ENCODE measurements at places on chromosomes 11 and 22. TPM values are rescaled to one million over a fixed set of nuclear protein-coding genes. Genes with fewer than 3 reads are reported as not detected.

The INS gene
- total RNA-seq: 68.7 TPM

The KCTD17 gene
- total RNA-seq: 37.3 TPM

The LIMK2 gene
- 44.7 TPM for total RNA-seq

The OR51I1 gene
- total RNA-seq: not detected

The WBP2NL gene
- total RNA-seq: not detected

The PHLDB1 gene
- total RNA-seq: 110 TPM

The TCF20 gene
- 66.1 TPM for total RNA-seq

DNA sequence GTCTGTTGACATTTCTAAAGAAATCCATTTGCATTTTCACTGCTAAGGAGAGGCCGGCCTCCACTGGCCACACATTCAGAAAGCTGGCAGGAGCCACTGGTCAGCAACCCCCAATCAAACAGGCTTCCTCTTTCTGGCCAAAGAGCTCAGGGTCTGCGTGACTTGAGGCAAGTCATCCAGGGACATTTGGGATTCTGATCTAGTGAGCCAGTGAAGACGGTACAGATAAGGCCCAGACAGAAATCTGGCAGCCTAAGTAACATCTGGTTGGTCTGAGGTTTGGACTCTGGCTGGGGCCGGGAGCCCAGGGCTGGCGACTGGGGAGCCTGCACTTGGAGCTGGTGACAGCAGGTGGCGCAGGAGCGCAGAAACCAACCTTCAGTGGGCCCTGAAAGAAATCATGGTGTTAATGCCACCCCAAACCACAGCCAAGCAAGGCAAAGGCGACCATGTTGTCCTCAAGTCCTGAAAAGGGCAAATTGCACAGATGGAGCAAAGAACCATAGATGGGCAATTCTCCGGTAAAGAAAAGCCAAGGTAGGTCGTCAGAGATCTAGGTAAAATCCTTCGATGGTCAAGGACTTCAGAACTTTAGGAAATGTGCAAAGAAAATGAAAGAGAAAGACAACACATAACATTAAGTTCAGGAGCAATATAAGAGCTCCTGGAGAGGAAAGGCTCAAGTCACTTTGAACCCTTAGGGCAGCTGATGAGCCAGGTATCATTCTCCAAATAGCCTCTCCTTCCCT, 99.4 kb upstream of the BLID start:
- DNase-seq: peak; percentile 65

- no peak for DNase-seq
Observed at GRCh38 chr11:20125927-20126326, 34.3 kb downstream of the DBX1 start.

DNA sequence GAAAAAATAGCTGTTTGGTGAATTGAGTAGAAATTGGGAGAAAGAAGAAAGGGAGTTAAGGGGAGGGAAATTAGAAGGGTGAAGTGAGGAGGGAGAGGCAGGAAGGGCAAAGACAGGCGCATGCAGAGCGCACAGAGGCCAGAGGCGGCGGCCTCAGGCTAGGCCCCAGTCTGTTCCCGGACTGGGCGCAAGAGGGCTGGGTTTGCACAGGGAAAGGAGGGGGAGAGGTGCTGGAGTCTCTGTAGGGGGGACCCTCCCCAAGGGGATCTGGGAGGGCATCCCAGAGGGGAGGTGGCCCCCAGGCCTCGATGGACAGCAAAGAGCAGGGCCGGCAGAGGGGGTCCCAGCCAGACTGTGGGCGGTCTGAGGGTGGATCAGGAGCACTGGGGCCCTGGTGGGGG, 1.3 kb upstream of the FLRT1 start:
- DNase-seq: no peak

- DNase-seq: no peak
Observed at GRCh38 chr11:46247659-46248058, 29.8 kb upstream of the CREB3L1 start.

DNA sequence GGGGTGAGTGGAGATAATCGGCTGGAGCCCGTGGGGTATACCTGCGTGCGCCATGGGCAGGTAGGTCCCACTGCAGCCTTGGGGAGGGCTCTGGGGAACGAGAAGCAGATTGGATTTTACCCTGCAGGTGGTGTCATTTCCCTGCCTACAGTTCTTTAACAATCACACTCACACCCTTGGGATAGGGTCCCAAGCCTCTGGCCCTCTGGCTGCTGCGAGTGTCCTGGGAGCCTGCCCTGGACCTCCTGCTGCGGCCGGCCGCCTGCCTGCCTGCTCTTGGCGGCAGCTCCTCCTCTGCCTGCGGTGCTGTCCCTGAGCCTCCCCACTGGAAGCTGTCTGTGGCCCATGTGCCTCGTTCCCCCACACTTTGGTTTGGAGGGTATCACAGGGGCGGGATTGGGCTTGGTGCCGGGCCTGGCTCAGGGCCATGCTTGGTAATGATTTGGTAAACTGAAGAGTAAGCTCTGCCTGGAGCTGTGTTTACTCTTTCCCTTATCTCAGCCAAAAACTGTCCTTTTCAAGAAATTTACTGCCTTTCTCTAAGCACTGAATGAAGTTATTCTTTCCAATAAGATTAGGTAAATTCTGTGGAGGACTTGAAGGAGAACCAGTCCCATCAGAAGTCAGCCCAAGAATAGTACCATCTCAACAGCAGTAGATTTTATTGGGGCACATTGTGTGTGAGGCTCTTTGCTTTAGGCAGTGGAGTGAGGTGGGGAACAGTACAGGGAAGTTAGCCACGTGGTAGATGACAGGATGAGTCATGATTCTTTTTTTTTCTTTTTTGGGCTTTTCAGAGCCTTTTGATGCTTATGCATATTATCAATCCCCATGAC, 53.7 kb downstream of the TBC1D22A start:
- DNase-seq: no peak

GRCh38 chr11:1192741-1193325, 30.0 kb upstream of the MUC5B start:
- no peak for DNase-seq

DNA sequence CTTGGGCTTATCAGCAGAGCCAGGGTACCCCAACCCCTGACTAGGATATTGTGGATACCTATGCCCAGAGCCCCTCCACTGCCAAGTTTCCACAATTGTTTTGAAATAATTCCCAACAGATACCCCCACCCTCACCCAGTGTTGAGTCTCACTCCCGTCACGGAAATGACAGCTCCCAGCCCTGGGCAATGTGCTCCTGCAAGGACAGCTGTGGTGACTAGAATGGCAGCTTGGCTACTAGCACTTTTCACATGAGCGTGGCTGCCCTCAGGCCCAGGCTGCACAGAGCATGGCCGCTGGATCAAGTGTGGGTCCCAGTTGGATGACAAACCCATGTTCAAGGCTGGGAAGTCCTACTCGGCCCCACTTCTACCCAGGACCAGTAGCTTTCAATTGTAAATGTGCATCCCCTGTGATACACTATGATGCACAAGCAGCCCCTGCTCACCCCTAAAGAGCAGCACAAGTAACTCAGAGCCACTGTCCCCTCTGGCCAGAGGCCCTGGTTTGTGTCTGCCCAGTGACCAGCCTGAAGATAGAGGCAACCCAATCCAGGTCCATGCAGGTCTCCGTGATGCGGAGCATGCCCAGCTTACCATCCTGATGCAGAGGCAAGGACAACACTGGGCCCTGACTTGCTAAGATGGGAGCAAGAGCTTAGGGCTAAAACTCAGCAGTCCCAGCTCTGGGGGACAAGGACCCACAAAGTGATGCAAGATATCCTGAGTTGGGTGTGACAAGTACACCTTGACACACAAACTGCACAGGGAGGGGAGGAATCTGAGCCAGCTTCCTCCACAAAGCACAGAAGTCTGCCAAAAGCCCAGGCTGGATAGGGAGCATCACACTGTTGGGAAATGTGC, 13.2 kb downstream of the KCNQ1OT1 start:
- DNase-seq: no peak

DNA sequence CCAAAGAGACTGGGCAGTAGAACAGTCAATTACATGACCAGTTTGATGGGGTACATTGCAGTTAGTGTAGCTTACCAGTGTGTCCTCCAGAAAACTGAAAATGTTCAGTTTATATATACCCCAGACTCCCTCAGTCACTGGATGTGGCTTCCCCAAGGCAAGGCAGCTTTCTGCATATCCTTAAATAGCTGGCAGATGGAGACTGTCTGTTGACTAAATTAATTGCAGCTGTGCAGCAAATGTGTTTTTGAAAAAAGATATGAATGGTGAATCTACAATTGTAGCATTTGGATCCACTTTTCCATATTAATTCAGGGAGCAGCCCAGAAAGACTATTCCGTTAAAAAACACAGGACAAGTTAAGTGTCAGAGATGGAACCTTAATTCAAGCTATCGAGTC, 565.1 kb upstream of the CCDC179 start:
- no peak for DNase-seq

- no peak for DNase-seq
Observed at GRCh38 chr11:33988586-33989370, 62.8 kb upstream of the CAPRIN1 start.

GRCh38 chr11:14520747-14521151, 563 bp upstream of the PSMA1 start:
- no peak for DNase-seq

DNA sequence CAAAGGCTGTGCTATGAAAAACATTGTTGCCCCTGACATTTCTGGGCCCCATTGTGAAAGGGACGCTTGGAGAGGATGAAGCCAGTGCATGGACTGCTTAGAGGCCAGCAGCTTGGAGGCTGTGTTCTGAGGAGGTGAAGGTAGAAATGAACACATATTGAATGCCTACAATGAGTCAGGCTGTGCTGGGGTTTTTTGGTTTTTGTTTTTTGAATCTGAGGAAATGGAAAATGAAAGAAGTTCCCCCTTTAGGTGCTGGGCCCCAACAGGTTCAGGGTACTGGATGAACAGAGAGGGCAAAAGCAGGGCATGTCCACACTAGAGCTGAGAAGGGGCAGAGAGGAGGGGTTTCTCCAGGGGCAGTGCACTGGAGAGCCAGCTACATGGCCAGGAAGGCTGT, 166.1 kb upstream of the API5 start:
- DNase-seq: no peak

- DNase-seq: no peak
Observed at GRCh38 chr22:46297151-46297812, 612 bp downstream of the GTSE1 start.

GRCh38 chr11:47010179-47010578, 73.6 kb downstream of the CSTPP1 start:
- DNase-seq: no peak

DNA sequence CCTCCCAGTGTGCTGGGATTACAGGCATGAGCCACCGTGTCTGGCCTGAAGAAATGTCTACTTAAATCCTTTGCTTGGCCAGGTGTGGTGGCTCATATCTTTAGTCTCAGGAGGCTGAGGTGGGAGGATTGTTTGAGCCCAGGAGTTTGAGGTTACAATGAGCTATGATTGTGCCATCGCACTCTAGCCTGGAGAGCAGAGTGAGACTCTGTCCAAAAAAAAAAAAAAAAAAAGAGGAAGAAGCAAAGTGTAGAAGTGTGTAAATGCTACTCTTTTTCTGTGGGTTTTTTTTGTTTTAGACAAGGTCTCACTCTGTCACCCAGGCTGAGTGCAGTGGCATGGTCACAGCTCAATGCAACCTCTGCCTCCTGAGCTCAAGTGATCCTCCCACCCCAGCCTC, 6.4 kb upstream of the ATG16L2 start:
- no peak for DNase-seq

DNA sequence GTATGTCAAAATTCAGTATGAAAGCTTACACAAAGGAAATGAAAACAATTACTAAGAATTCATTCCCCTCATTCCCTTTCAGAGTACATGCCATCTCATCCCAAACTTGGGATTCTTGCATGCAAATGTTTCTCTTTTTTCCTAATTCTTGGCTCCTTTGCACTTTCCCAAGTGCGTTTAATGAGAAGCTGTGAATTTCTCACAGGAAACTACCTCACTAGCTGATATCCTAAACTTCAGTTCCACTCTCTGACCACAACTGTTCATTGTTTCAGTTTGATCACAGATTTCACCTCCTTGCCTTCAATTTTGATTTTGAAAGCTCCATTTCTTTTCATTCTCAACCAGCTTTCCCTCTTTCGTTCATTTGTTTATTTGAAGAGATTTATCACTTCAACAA, 5.9 kb upstream of the ARL14EP start:
- no peak for DNase-seq

- DNase-seq: peak; percentile 37
Observed at GRCh38 chr22:41915035-41915785, at the start of gene SHISA8. Gene SHISA8, minus strand, starts transcription at chr22:41915074. Its CDS starts 407 bp downstream, at chr22:41914667.

- DNase-seq: no peak
Observed at GRCh38 chr11:27100534-27100933, 59.9 kb downstream of the BBOX1 start.

- no peak for DNase-seq
Observed at GRCh38 chr11:30458541-30458940, 127.6 kb downstream of the MPPED2 start.

GRCh38 chr11:45925550-45925949, 3.1 kb downstream of the LARGE2 start:
- no peak for DNase-seq

DNA sequence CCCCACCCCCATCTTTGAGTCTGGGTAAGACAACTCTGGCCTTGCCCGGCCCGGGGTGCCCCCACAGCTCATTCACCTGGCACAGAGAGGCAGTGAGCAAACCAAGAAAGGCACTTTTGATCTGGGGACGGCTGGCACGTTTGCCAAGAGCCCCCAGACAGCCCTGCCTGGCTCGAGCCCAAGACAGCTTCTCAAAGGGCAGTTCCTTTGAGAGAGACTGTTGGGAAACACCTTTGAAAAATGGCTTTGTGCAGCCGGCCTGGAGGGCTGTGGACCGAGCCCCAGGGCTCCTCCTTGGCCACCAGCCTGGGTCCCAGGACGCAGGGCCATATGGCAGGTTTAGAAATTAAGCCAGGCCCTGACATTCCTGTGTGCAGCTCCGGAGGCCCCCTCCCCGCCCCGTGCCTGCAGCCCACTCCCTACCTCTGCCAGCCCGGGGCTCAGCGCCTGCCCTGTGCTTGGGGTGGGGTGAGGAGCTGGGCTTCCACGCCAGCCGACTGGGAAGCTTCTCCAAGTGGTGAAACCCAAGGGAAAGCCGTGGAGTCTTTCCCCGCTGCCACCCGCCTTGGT, 50.2 kb upstream of the SMIM38 start:
- no peak for DNase-seq

GRCh38 chr11:76604081-76604625, 66.4 kb downstream of the LRRC32 start:
- DNase-seq: no peak

DNA sequence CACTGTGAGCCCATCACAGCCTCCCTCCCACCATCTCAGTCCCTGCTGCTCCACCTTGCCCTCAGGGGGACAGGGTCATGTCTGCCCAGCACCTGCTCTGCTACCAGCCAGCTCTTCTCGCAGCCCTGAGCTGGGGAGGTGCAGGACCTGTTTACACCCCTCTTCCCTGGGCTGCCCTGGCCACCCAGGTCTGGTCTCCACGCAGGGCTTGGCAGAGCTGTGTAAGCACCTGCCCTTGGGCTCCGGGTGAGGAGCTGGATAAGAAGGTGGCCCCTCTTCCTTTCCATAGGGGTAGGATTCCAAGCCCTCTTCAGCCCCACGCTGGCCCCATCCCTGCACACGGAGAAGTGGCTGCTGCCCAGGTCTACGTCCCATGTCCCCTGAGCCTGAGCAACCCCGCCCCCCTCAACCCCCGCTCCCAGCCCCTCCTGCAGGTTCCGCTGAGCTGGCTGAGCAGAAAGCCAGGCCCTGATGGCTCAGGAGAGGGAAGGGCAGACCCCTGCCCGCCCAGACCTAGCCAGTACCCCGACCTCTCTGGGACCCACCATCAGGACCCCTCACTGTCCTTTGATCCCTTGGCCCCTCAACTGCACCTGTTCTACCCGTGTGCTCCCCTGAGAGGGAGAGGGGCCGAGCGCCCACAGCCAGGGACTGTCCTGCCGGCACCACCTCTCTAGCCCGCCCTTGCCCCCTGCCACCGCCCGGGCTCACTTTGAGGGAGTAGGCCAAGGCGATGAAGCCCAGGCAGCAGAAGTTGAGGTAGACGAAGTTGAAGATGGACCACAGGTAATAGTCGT, 3.2 kb downstream of the IFITM10 start:
- DNase-seq: no peak

GRCh38 chr11:8545698-8546366, 48.2 kb downstream of the STK33 start:
- no peak for DNase-seq

Measured in progenitor cell of endocrine pancreas (in vitro differentiated cells).